ENCODE measurements at places on chromosomes 3 and 15.

DNA sequence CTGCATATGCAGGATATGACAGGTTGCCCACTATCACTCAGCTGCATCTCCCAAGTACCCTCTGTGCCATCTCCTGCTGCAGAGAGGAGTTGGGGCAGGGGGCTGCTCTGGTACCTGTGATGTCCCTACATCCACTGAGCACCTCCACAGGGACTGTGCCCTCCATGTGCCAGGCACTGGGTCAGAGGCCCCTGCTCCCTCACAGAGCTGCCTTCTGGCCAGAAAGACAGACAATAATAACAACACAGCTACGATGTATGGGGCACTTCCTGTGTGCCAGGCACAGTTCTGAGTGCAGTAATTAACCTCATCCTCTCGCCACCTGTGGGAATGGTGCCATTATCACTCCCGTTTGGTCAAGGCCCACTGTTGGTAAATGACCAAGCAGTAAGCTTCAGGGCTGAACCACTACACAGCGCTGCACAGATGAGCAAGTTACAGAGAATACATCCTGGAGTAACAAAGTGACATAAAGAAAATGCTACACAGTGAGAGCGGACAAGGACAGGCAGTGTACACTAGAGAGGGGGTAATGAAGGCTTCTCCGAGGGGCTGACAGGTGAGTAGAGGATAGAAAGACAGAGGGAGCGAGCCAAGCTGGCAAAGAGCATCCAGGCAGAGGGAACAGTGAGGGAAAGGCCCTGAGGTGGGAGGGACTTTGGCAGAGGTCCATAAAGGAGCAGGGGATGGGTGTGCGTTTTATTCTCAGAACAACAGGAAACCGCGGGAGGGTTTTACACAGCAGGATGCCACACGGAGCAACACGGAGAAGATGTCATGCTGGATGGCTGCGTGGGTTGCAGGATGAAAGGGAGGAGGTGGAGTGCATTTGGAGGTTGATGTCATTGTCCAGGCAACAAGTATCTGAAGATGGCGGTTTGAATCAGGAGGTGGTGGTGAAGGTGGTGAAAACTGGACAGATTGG is 13.6 kb downstream of the WNT7A start:
- no peak for DNase-seq

- DNase-seq = no peak
These were observed 459.5 kb downstream of the DIPK2A start for GRCh38 chr3:144431134-144431533.

DNA sequence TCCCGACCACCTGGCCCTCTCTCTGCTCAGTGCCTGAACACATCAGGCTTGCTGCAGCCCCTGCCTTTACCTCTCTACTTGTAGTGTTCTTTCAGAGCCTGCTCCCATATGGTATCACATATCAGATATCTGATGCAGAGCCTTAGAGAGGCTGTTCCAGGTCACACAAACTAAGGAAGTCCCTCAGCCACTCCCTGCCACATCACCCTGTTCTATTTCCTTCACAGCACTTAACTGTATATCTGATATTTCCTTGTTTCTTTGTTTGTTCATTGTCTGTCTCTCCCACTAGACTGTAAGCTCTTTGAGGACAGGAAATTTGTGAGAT is 976 bp upstream of the ALDH1L1 start:
- no peak for DNase-seq

- no peak for DNase-seq
These were observed at the start of gene CLDN11 for GRCh38 chr3:170418422-170419398. Gene CLDN11 (plus strand): TSS chr3:170418868. CDS start chr3:170419067, 199 bp downstream.

- no peak for DNase-seq
These were observed 12.1 kb downstream of the BLM start for GRCh38 chr15:90729261-90729660.

DNA sequence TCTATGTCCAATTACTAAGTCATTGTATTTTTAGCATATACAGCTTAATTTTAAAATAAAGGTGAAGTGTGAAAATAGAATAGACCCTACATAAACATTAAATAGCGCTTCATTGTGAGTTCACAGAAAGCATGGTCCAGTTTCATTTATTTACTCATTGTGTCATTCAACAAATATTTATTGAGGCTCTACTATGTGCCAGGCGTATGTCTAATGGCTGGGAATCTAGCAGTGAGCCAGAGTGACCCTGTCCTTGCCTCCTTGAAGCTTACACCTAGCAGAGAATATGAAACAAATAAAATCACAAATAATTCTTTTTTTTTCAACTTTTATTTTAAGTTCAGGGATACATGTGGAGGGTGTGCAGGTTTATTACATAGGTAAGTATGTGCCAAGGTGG is 161.7 kb downstream of the CFAP20DC start:
- no peak for DNase-seq

DNA sequence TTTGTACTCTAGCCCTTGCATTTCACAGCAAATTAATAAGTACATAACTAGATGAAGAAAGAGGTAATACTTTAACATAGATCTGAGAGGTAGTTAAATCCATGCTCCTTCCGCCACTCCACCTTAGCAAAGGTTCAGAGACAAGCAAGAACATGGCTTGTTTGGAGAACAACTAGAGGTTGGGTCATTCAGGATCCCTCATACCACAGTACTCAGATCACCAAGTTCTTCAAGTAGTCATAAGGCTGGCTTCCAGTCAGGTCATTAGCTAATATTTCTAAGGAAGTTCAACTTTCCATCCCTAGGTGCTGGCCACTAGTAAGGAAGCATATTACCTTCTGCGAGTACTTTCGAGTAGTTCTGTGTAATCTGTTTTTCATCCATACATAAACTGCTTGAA is 44.1 kb downstream of the CD200R1 start:
- no peak for DNase-seq

DNA sequence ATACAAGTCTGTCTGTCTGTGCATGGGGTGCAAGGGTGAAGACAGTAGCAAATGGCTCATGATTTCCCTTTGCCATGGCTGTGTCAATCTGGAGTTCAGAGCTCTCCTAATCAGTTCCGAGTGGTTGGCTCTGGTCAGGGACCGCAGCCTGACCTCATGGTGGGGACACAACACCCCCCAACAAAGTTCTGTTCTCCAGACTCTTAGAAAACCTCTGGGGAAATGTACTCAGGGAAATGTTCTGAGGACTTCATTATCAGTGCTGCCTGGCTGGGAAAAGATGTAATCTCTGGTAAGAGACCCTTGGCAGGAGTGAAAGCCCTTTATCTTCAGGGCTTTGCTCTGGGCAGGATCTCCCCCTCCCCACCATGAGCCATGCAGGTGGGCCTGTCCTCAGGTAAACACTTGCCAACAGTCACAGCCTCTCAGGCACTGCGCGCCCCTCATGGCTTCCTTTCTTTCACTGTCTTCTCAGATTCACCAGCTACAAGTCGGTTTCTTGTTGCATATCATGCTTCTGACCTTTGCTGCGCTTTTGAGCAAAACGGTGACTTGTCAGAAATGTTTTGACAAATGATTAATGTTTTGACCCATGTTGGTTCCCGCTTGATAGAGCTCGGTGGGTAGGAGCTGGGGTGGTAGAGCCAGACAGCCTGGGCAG is 95.5 kb downstream of the ST6GAL1 start:
- DNase-seq = no peak

- DNase-seq = no peak
These were observed 60.3 kb downstream of the RGMA start for GRCh38 chr15:93028632-93029213.

- no peak for DNase-seq
These were observed at the start of gene CSPG5 for GRCh38 chr3:47578691-47579632. Gene CSPG5 (minus strand): TSS chr3:47578865. CDS start chr3:47578693, 172 bp downstream.

- no peak for DNase-seq
These were observed 2.5 kb downstream of the CLDN11 start for GRCh38 chr3:170421111-170421641.

- no peak for DNase-seq
These were observed 213.4 kb upstream of the PEX5L start for GRCh38 chr3:180250172-180250571.

DNA sequence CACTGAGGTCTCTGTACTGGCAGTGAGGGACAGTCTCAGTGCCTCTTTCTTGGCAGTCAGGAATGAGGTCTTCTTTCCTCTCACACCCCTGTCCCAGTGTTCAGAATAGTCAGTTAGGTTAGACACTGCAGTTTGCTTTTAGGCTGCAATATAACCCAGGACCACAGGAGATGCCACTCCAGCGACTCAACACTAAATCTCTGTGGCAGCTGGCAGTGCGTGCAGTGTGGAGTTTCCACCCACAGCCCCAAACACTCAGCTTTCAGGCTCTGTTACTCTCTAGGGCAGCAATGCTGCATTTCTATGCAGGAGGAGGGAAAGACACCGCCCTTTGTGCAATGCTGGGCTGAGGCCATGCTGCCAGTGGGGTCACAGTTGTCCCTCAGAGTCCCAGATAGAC is 150.2 kb upstream of the SUCLG2 start:
- DNase-seq = no peak

DNA sequence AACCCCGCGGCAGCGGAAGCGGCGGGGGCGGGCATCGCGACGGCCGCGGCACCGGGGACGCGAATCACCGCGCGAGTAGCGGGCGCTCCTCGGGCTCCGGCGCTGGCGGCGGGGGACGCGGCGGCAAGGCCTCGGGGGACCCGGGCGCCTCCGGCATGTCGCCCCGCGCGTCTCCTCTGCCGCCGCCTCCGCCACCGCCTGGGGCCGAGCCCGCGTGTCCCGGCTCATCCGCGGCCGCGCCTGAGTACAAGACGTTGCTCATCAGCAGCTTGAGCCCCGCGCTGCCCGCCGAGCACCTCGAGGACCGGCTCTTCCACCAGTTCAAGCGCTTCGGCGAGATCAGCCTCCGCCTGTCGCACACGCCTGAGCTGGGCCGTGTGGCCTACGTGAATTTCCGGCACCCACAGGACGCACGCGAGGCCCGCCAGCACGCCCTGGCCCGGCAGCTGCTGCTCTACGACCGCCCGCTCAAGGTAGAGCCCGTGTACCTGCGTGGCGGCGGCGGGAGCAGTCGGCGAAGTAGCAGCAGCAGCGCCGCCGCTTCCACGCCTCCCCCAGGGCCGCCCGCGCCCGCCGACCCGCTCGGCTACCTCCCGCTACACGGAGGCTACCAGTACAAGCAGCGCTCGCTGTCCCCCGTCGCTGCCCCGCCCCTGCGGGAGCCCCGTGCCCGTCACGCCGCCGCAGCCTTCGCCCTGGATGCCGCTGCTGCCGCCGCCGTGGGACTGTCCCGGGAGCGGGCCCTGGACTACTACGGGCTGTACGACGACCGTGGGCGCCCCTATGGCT is 675 bp downstream of the RBM15B start:
- no peak for DNase-seq

GRCh38 chr3:4060064-4060463 is 243.1 kb upstream of the SETMAR start:
- DNase-seq = no peak

DNA sequence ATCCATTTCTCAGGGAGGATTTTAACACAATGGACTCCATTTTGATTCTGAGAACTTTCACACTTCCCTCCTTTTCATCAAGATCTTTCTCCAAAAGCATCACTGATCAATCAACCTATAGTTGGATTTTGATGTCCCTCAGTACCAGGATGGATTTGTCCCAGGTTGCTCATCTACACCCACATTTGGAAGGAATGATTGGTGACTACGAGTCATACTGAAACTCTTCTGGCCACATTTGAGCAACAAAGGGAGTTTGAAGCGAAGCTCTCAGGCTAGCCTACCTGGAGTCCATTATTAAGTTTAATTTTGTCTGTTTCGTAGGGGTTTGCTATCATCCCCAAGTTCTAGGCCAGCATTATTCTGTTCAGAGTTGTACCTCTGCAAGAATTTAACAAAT is 31.3 kb upstream of the ATP8B4 start:
- no peak for DNase-seq

DNA sequence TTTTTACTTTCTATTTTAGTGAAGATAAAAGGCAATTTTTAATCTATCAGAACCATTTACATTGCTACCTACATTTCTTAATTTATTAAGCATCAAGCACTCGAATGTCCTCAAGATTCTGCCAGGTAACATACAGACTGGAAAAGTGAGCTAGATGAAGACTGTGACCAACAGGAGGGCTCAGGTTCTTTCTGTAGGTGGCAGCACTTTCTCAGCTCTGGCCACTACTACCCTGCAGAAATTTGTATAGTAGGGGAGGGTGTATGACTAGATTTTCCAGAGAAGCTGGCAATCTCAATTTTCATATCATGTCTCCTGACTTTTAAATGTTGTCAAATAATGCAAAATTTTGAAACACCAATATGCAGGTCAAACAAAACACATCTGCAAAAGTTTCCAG is 165.0 kb upstream of the SUCLG2 start:
- DNase-seq = no peak

DNA sequence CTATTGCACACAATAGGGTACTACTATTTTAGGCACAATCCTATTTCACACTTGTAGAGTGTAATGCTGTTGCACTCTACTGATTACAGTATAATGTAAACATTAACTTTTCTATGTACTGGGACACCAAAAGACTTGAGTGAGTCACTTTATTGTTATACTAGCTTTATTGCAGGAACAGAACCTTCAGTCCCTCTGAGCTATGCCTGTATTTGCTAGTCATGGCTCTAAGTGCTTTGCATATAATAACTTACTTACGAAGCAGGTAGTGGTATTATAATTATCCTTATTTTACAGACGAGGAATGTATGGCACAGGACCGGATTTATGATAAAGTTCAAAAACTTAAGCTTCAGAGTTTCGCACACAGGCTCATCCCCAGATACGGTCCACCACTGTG is 106.6 kb upstream of the SLC6A6 start:
- no peak for DNase-seq

- DNase-seq = no peak
These were observed 2.9 kb upstream of the FYTTD1 start for GRCh38 chr3:197746801-197747237.

DNA sequence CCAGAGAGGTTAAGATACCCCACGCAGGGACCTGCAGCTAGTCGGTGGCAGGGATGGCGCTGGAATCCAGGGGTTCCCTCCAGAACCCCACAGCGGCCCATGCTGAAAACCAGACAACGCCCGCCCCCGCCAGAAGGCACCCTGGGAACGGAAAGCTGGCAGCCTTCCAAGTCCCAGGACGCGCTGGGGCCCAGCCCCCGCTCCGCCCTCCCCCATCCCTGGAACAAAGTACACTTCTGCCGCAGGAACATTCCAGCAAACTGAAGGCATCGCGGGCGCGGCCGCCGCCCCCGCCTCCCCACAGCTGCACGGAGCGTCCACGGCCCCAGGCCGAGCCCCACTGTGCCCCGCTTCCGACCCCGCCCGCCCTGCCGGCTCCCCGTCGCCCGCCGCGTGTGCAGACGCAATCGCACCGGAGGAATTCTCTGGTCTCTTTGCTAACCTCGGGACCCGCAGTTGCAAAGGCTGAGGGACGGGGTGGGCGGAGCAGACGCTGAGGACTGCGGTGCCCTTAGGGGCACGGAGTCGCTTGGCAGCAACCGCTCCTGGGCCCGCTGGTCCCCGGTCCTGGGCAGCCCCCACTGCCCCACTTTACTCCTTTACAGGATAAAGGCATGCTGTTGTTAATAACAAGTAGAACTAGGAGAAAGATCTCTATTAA is 44.8 kb upstream of the RNU6-1 start:
- DNase-seq = no peak

- DNase-seq = no peak
These were observed 20.5 kb downstream of the RBP2 start for GRCh38 chr3:139455855-139456254.

GRCh38 chr3:159246385-159246784 is 444.5 kb downstream of the MFSD1 start:
- no peak for DNase-seq

- DNase-seq = no peak
These were observed 23.4 kb downstream of the SPSB4 start for GRCh38 chr3:141074529-141074928.

- DNase-seq = no peak
These were observed 63.8 kb upstream of the TBC1D5 start for GRCh38 chr3:17806201-17806600.

- no peak for DNase-seq
These were observed 32.7 kb downstream of the EDEM1 start for GRCh38 chr3:5220193-5220592.
